Vagina (tissue), 2 donors: ENCODE measurements at places on chromosomes 2 and 18. TPM values are rescaled to one million over a fixed set of nuclear protein-coding genes. Genes with fewer than 3 reads are reported as not detected.

LIPG gene
- total RNA-seq, result 1.7 TPM

UGT1A3 gene
- not detected for total RNA-seq

- H3K4me3 ChIP-seq, result no peak overlapping the region
- no peaks in the 10 kb centered on the region for H3K36me3 ChIP-seq
- no peaks in the 10 kb centered on the region for H3K27me3 ChIP-seq
- H3K4me1 ChIP-seq, result no peaks in the 10 kb centered on the region
- no peak overlapping the region for H3K27ac ChIP-seq
- DNase-seq, result no peak
Measured at GRCh38 chr2:7748717-7749415, 831.7 kb downstream of the RNF144A start.

PJVK gene
- total RNA-seq, result 4.9 TPM

RESP18 gene
- total RNA-seq, result not detected

SLC19A3 gene
- total RNA-seq, result 7.4 TPM

FMNL2 gene
- total RNA-seq, result 35.4 TPM

EVX2 gene
- total RNA-seq, result 0.98 TPM

MC5R gene
- total RNA-seq, result 0.74 TPM

- no peak for DNase-seq
- no peaks in the 10 kb centered on the region for H3K36me3 ChIP-seq
- H3K4me1 ChIP-seq, result peaks cover 8% of the 10 kb centered on the region
- no peaks in the 10 kb centered on the region for H3K27me3 ChIP-seq
- H3K4me3 ChIP-seq, result no peak overlapping the region
Measured at GRCh38 chr2:241854342-241855244, 4.1 kb downstream of the PDCD1 start.

- H3K36me3 ChIP-seq, result no peaks in the 10 kb centered on the region
- DNase-seq, result no peak
- no peak overlapping the region for H3K4me3 ChIP-seq
Measured at GRCh38 chr2:181305301-181306123, 151.7 kb upstream of the ITGA4 start.

DNA sequence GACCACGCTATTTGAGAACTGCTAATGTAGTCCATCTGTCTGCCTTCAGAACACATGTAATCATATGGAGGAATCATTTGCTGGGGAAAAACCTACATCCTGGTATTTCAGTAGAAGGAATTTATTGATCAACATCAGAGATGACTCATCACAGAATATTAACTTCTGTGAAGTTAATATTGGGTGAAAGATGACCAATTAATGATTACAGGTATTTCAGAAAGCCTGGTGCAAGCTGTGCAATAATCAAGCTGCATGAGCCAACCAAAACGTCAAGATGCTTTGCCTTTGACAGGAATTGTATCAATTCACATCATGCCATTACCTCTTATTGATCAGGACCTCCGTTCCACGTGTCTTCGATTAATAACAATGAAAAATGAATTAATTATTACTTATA is 9.4 kb upstream of the SPATS2L start:
- H3K4me1 ChIP-seq, result no peaks in the 10 kb centered on the region
- no peaks in the 10 kb centered on the region for H3K36me3 ChIP-seq
- H3K27me3 ChIP-seq, result no peaks in the 10 kb centered on the region
- H3K4me3 ChIP-seq, result no peak overlapping the region
- H3K27ac ChIP-seq, result no peak overlapping the region
- DNase-seq, result no peak

DNA sequence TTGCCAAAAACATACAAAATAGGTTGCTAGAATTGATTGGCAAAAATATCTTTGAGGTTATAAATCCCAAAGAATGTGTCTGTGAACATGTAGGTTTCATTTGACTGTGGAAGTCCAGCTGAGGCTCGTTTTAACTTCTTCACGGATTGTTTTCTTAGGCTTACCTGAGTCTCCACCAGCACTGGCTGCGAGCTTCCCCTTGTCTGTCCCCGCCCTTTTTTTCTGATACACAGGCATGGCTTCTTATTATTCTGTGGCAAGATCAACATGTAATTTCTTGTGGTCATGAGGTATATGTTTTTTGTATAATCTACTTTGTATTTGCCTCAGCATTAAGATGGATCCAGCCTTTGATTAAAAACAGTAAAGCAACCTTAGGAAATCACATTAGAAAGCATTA is 7.2 kb upstream of the SLC40A1 start:
- H3K27me3 ChIP-seq, result no peaks in the 10 kb centered on the region
- H3K36me3 ChIP-seq, result no peaks in the 10 kb centered on the region
- no peak for DNase-seq
- H3K27ac ChIP-seq, result no peak overlapping the region

KCNJ3 gene
- total RNA-seq, result 4.2 TPM

KLHL41 gene
- 0.49 TPM for total RNA-seq

DNA sequence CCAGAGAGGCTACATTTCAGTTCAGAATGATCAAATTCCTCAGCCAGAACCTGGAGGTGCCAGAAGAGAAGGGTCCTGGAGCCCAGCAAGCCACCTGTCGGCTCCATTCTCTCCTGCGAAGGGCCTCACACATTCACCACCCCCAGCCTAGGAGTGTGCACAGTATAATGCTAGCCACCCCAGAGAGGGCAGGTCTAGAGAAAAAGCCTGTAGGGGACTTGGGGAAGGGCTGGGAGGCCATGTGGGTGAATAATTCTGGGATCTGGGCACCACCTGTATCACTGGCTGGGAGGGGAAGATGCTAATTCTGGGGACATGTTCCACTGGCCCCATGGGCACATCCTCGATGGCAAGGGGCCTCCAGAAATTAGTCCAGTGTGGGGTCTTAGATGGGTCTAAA is 127.6 kb upstream of the HNMT start:
- no peaks in the 10 kb centered on the region for H3K4me1 ChIP-seq
- no peak overlapping the region for H3K27ac ChIP-seq
- no peak overlapping the region for H3K4me3 ChIP-seq
- H3K36me3 ChIP-seq, result no peaks in the 10 kb centered on the region
- DNase-seq, result no peak

- H3K4me3 ChIP-seq, result no peak overlapping the region
- DNase-seq, result no peak
- peaks cover 26% of the 10 kb centered on the region for H3K4me1 ChIP-seq
- no peaks in the 10 kb centered on the region for H3K27me3 ChIP-seq
Measured at GRCh38 chr2:226802573-226802972, 3.0 kb upstream of the IRS1 start.

DNA sequence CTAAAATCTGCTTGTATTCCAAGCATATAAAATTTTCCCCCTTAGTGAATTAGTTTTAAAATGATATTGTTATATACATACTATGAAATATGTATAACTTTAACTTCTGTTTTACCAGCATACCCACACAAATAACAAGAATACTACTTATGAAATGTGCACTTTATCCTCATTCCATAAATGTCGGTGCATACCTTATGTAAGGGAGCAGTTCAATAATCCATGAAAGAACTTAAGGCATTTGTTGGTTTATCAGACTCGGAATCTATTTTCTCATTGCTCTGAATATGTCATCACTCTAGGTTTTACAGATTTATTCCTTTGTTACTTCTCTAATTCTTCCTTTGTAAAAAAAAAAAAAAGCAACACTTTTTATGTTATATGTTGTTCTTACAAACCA is 12.5 kb upstream of the MFF start:
- H3K27ac ChIP-seq, result no peak overlapping the region
- no peak for DNase-seq
- H3K36me3 ChIP-seq, result no peaks in the 10 kb centered on the region
- no peaks in the 10 kb centered on the region for H3K27me3 ChIP-seq
- no peak overlapping the region for H3K4me3 ChIP-seq
- H3K4me1 ChIP-seq, result no peaks in the 10 kb centered on the region

- no peak for DNase-seq
- no peak overlapping the region for H3K27ac ChIP-seq
- no peak overlapping the region for H3K4me3 ChIP-seq
- no peaks in the 10 kb centered on the region for H3K27me3 ChIP-seq
- H3K36me3 ChIP-seq, result no peaks in the 10 kb centered on the region
Measured at GRCh38 chr2:176812246-176812775, 400.3 kb upstream of the HNRNPA3 start.

- DNase-seq, result no peak
- H3K36me3 ChIP-seq, result no peaks in the 10 kb centered on the region
- H3K4me3 ChIP-seq, result no peak overlapping the region
Measured at GRCh38 chr2:46985512-46985911, 69.9 kb upstream of the MCFD2 start.

SERPINB4 gene
- total RNA-seq, result 77.3 TPM

POTEI gene
- not detected for total RNA-seq

GRCh38 chr2:144198116-144198515 is 321.8 kb downstream of the ZEB2 start:
- no peak for DNase-seq
- no peaks in the 10 kb centered on the region for H3K27me3 ChIP-seq
- no peaks in the 10 kb centered on the region for H3K36me3 ChIP-seq
- no peak overlapping the region for H3K27ac ChIP-seq

- no peaks in the 10 kb centered on the region for H3K27me3 ChIP-seq
- H3K4me1 ChIP-seq, result no peaks in the 10 kb centered on the region
- H3K4me3 ChIP-seq, result no peak overlapping the region
- no peaks in the 10 kb centered on the region for H3K36me3 ChIP-seq
- H3K27ac ChIP-seq, result no peak overlapping the region
- DNase-seq, result no peak
Measured at GRCh38 chr18:49161627-49162026, 210.9 kb upstream of the SMAD7 start.

DNA sequence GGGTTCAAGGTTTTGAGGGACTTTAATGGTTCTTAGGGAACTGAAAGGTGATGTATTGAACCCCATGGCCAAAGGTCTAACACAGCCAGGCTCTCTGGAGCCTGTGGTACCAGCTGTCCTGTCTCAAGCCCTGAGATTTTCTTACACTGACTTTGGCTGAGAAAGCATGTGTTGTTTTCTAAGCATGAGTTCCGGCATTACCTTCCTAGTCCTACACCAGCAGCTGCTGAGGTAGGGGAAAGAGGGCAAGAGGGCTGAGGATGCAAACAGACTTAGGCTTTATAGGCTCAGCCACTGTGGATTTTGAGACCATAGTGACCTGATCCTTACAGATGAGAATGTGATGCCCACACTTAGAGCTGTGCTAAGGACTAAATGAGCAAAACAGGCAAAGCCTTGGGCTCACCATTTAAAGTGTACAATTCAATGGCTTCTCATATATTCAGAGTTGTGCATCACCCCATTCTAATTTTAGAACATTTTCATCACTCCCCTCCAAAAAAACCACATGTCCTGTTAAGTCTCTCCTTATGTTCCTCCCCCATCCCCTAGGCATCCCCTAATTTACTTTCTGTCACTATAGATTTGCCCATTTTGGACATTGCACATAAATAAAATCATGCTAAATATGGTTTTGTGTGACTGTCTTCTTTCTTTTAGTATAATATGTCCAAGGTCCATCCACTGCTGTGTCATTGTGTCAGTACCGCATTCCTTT is 99.7 kb upstream of the OTOS start:
- DNase-seq, result peak; percentile 34
- H3K4me3 ChIP-seq, result no peak overlapping the region
- H3K36me3 ChIP-seq, result no peaks in the 10 kb centered on the region
- H3K27me3 ChIP-seq, result no peaks in the 10 kb centered on the region
- H3K4me1 ChIP-seq, result peaks cover 28% of the 10 kb centered on the region
- no peak overlapping the region for H3K27ac ChIP-seq

- H3K4me1 ChIP-seq, result no peaks in the 10 kb centered on the region
- no peaks in the 10 kb centered on the region for H3K27me3 ChIP-seq
- no peaks in the 10 kb centered on the region for H3K36me3 ChIP-seq
- H3K4me3 ChIP-seq, result no peak overlapping the region
Measured at GRCh38 chr2:99537910-99538485, 48.2 kb upstream of the REV1 start.

- no peak overlapping the region for H3K4me3 ChIP-seq
- no peak for DNase-seq
- no peaks in the 10 kb centered on the region for H3K36me3 ChIP-seq
- no peak overlapping the region for H3K27ac ChIP-seq
- no peaks in the 10 kb centered on the region for H3K27me3 ChIP-seq
- H3K4me1 ChIP-seq, result no peaks in the 10 kb centered on the region
Measured at GRCh38 chr2:30933496-30933895, 126.2 kb upstream of the CAPN13 start.

DNA sequence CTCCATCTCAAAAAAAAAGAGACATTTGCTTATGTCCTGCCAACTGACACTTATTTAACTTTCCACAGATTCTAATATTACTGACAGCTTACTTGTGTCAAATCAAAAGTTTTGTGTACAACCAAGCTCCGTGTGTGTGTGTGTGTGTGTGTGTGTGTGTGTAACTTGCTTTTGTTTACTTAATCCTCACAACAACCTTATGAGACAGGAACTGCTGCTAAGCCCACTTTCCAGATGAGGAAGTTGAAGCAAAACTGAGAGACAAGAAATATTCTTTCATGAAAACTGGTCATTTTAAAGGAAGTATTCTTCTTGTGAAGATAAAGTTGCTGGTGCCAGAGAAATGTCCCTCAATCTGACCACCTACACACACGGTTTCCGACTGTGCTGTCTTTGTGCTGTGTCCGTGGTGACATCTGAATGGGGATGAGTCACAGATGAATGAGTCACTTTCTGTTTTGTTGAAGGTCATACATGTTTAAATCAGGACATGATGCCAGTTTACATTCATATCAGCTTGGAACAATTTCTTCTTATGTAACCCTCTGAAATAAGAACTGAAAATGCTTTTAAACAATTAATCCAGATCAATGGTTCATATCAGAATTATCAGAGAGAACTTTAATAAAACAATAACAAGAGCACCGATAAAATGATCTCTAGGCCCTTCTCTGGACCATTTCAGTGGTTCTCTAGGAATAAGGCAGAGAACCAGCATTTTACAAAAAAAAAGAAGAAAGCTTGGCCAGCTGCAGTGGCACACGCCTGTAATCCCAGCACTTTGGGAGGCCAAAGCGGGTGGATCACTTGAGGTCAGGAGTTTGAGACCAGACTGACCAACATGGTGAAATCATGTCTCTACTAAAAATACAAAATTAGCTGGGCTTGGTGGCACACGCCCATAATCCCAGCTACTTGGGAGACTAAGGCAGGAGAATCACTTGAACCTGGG is 95.5 kb downstream of the THNSL2 start:
- H3K4me3 ChIP-seq, result no peak overlapping the region
- no peak for DNase-seq
- no peaks in the 10 kb centered on the region for H3K27me3 ChIP-seq
- H3K36me3 ChIP-seq, result no peaks in the 10 kb centered on the region

LOXHD1 gene
- not detected for total RNA-seq
